NCI-H2081 (cell line): ENCODE measurements at places on chromosomes 5 and 9.
A peak's percentile ranks its signal among the peaks of the same experiment; 100 is the strongest.

DNA sequence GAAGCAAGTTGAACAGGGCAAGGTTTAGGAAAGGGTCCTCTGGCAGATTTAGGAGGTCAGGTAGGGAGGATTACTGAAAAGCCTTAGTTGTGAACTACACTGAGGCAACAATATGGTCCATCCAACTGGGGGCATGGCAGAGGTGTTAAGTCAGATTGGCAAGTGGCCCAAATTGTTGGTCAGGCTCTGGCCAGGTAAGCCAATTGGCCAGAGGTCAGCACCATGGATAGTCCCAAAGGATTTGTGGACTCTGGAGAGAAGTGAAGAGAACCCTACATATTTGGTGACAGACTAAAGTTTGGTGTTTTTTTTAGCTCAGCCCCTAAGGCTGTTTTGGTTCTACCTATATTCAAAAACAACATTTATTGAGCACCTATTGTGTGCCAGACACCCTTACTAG, 39.1 kb upstream of the RASGRF2 start:
- no peak for DNase-seq

DNA sequence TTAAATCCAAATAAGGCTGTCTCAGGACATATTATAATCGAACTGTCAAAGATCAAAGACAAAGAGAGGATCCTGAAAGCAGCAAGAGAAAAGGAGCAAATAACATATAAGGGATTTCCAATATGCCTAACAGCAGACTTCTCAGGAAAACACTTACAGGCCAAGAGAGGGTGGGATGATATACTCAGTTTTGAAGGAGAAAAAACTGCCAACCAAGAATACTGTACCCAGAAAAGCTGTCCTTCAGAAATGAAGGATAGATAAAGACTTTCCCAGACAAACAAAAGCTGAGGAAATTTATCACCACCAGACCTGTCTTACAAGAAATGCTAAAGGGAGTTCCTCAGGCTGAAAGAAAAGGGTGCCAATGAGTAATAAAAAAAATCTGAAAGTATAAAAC, 16.0 kb downstream of the EGFLAM start:
- no peak for DNase-seq

GRCh38 chr9:18778846-18779245, 254.2 kb downstream of the SAXO1 start:
- DNase-seq: no peak

GRCh38 chr5:107869438-107870115, 198.8 kb upstream of the EFNA5 start:
- DNase-seq: no peak

GRCh38 chr5:89842531-89842930, 567.0 kb downstream of the CETN3 start:
- no peak for DNase-seq

GRCh38 chr9:114806526-114806900, 674 bp upstream of the TNFSF15 start:
- no peak for DNase-seq

GRCh38 chr5:10579536-10580521, 16.0 kb downstream of the ANKRD33B start:
- DNase-seq: no peak

DNA sequence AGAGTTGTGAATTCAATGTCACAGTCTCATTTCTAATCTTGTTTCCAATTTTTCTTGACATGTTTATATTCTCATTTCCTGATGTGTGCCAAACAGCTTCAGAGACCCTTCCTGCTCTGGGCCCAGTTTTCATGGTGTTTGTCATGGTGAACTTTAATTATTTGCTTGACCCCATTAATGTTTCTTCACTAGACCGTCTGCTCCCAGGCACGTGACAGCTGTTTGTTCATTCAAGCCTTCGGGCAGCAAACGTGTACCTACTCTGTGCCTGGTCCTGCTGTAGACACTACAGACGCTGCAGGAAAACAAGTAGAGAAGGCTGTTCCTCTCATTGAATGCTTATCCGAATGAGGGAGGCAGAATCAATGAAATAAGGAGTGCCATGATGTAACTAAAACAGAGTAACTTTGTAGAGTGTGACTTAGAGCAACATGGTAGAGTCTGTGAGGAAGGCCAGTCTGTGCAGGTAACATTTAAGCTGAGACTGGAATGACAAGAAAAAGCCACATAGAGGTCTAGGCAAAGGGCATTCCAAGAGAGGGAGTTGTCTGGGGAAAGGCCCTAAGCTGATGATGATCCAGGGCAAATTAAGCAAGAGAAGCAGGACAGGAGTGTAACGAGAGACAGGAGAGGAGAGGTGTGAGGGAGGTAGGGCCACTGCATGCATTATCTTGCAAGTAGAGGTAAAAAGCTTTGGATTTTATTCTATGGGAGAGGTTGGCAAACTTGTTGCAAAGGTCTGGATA, 191.4 kb downstream of the SEMA5A start:
- DNase-seq: no peak

DNA sequence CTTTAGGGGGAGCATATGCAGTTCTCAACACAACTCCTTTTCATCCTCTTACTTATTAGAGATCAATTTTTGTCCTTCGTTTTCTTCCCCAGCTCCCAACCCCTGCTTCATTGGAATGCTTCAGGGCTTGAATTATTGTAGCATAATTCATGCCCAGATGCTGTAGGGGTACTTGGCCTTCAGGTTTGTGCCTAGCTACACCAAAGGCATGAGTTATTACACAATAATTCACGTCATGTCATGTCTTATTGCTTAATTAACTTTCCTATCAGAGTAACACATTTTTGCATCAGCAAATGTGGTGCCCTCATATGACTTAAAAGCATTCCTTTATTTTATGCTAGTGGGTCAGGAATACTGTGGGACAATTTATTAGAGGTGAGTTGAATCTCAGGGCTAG, 507.2 kb downstream of the NFIB start:
- no peak for DNase-seq

DNA sequence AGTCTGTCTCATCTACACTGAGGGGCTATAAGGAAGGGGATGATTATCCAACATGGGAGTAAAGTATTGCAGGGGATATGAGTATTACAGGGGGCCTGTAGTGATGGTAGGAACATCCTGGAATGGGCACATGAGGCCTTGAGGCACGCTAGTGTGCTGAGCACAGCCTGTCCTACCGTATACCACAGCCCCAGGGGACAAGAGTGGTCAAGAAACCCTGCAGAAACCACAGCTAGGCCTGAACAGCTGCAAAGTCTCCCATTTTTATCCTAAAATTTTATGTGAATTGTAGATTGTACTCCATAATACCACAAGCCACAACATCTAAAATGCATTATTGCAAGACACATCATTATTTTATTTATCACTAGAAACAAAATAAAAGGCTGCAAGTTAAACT, 136.3 kb upstream of the ASTN2 start:
- DNase-seq: no peak

DNA sequence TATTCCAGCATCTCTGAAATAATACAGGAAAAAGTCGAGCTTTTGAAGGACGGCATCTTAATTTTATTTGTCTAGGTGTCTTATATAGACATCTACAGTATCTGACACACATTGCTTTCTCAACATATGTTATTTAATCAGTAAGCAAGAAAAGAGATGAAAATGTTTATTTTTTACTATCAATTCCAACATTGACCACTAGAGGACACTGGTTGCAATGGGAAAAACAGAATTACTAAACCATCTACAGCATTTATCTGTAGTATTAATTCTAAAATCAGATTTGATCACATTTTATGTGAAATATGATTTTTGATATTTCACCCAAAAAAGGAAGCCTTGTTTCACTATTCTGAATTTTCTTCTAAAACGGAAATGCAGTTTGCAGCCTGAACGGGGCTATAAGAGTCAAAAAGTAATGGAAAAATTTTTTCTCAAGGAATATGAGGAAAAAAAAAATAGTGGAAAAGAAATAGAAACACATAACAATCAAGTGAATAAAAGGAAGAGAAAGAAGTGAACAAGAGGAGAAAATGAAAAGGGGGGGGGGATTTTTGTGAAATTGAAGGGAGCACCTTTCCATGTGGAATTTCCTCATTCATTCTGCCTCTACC, 98.6 kb downstream of the OSTF1 start:
- DNase-seq: peak; percentile 11

DNA sequence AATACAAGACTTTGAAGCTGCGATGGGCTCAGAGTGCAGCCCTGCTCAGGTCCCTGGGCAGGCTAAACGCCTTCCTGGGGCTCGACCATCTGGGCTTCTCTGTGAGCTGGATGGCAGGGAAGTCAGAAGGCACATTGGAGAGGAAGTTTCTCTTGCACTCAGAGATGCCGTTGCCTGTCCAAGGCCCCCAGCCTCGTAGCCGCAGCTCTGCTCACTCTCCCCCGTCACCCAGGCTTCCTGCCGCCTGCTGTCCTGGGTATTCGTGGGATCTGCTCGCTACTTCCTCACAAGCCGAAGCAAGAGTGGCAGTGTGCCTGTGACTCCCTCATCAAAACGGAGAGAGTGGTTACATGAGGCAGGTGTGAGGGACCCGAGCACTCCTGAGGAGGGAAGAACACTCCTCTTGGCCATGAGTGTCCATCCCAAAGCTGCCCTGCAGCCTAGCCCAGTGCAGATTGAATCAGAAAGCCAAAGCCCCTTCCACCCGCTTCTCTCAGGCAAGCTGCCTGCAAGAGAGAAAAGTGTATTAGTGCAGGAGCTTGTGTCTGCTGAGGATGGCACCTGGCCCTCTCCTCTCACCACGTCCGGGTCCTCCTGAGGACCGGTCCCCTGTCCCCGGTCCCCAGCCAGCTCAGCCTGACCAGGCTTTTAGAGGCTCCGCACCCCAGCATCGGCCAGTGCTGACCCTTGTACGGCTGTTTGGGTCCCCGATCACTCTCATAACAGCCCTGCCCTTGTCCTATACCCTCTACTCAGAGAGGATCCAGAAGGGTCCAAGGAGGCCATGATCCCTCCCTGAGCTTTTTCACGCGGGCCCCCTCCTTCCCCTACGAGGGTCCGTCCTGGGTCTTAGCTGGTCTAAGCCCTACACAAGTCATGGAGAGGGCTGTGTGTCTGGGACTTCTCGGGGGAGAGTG, 7.3 kb downstream of the FCN2 start:
- no peak for DNase-seq

- DNase-seq: peak; percentile 85
Observed at GRCh38 chr9:38423973-38424843, at the start of gene IGFBPL1. TSS of gene IGFBPL1 (minus strand) at chr9:38424454. CDS start at chr9:38424424, 30 bp downstream.

- DNase-seq: no peak
Observed at GRCh38 chr9:133705576-133705975, 32.6 kb downstream of the SARDH start.

DNA sequence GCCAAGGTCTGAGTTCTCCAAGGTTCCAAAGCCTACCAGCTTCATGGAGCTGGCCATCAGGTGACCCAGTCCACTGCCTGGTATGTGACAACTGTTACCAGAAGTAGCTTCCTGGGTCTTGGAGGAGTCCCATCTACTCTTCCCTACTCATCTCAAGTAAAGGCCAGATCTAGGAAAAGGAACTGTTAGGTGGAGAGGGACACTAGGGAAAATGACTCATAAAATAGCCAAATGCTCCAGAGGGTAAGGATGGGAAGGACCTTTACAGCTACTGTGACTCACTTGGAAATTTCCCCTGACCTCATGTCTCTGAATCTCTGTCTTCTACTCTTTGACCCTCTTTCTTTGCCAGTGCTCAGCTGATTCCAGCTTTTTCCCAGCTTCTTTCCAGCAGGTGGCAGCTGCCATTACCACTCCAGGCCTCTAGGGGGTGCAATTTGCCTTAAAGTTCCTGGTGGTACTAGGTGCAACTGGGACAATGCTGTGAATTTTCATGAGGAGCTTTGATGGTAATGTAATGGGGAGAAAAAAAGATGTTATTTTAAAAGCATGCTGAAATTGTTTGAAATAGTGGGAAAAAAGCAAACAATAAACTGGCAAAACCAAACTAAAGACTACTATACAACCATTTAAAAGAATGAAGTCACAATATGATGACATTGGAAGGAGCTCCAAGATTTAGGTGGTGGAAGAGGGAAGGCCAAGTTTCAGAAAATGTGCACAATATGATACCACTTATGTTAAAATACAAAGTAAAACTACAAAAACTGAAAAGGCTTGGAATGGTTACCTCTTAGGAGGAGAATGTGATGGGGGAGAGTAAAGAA, 27.1 kb upstream of the MYORG start:
- DNase-seq: peak; percentile 75
